ENCODE measurements at places on chromosomes 1 and 21. TPM values are rescaled to one million over a fixed set of nuclear protein-coding genes. Genes with fewer than 3 reads are reported as not detected.

DNA sequence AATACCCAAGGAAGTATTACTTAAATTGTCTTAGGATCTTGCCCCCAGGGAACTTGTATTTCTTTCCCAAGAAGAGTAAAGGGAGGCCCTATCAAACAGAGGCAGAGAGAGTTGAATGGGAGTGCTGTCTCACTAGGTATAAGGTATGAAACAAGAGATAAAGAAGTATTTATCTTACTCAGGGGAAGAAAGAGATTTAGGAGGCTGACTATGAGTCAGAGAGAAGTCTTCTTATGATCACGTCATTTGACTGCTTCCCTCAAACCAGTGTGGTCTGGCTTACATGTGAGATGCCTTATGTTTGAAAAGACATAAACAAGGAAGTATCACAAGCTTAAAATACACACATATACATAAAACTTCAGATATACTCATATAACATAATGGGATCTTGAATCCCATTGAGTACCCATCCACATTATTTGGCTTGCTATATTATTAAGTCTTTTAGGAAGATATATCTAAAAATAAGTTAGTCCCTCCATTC is 29.6 kb downstream of the DUSP10 start:
- DNase-seq, result peak; percentile 90

GRCh38 chr1:207844371-207844770 is 66.6 kb downstream of the CD34 start:
- no peak for DNase-seq

DNA sequence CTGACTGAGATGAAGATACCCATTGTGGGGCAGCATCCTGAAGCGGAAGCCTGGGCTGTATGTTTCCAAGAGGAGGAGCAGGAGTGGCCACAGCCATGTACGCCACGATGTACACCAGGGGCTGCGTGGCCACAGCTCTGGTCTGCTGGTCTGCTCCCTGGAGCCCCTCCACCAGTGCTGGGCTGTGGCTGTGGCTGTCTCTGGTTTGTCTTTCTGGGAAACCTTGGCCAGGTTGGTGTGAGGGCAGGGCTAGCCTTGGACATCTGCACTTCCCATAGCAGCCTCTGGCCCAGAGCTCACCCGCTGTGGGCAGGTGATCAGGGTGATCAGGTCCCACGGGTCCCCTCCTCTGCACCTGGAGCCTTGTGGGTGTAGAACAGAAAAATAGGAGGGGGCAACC is 2.6 kb downstream of the MIB2 start:
- no peak for DNase-seq

DNA sequence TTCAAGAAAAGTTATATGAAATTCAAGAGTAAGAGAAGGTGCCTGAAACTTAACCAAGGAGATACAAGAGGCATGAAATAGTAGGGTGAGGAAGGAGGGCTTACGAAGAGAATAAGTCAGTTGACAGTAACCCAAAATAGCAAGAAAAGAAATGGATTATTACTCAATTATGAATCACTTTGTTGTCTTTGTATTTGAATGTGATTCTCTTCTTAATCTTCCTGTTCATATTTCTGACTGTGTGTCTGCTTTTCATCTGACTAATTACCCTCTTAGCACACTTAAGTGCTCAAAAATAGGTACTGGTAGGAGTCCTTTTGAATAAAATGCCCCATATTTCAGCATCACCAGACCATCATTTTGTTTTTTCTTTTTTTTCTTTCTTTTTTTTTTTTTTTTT is 39.4 kb downstream of the GLMN start:
- peak; percentile 8 for DNase-seq

DNA sequence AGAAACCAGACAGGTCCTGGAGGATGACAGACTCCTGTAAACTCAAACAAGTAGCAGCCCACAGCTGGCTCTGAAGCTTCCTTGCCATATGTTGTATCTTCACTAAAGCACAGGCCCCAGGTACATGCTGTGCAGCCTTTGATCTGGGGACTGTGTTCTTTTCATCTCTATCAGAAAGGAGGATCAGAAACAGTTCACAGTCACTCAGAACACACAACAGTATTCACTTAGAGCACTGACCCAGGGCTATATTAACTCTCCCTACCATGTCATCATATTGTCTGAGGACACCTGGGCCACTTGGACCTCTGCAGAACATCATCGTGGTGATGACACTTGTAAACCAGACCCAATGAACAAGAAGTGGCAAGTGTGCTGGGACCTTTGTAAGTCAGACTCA is 222.0 kb downstream of the SETD4 start:
- DNase-seq, result no peak

DNA sequence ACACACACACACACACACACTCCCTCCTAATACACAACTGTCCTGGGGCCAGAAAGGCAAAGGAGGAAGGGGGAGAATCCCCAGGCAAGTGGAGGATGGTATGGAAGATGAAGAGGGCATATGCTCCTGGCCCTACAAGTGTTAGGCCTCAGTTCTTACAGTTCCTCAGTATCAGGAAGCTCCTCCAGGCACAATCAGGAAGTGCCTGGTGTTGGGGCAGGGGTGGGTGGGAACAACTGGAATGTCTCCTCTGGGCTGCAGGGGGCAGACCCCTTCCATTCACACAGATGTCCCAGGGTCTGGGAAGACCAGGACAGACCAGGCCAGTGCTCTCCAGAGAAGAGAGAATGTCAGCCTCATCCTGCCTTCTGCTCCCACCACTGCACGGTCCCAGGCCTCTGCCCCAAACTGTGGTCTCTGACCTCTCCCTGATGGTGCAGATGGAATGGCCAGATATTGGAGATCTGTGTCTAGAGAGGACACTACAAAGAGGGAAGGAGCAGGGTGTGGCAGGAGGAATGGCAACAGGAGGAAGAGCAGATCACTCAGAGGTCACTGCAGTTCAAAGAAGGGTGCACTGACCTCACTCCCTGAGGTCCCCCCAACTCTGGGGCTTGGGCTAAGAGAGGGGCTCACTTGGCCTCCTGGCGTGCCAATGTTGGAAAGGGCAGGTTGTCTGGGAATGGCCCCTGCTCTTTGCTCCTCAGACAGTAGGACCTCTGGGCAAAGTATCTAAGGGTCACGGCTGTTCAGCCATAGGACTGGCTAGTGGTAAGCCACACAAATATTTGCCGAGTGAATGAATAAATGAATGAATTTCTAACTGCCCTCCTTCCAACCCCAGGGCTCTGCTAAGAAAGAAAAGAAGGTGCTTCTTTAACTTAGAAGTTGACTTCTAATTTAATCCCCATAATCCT is 2.5 kb upstream of the DENND2D start:
- DNase-seq, result no peak

GRCh38 chr1:230864441-230864840 is 3.9 kb downstream of the C1orf198 start:
- no peak for DNase-seq

ZNF684 gene
- total RNA-seq, result 4.1 TPM

All from mammary epithelial cell (primary cell).